Skin of body (tissue), 3 donors: ENCODE measurements at places on chromosomes 6 and 20. TPM values are rescaled to one million over a fixed set of nuclear protein-coding genes. Genes with fewer than 3 reads are reported as not detected.
A peak's percentile ranks its signal among the peaks of the same experiment; 100 is the strongest.

DNA sequence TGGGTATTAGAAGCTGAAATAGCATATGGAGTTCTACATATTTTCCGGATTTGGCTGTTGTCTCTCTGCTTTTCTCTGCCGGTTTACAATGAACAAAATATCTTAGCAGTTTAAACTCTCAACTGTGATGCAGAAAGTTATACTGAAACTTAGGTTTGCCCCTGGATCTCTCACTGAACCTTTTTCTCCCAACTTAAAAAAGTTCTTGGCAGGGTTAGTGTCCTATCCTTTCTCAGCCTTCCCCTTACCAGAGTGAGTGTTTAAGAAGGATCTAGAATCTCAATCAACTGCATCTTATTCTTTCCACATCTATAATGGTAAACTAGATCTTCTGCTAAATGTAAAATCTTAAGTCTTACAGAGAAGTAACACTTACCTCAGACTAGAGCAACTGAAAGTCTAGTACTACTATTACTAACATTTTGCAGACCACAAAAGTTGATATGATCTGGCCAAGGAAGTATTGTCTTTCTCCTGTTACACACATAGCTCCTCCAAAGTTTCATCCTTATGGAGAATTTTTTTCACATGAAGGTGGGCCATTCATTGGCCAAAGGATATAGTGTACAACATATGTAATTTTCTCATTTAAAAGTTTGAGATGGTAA is 392.3 kb upstream of the RUNX2 start:
- peak; percentile 22 for DNase-seq

Gene SLC22A3
- total RNA-seq: 21.4 TPM

DNA sequence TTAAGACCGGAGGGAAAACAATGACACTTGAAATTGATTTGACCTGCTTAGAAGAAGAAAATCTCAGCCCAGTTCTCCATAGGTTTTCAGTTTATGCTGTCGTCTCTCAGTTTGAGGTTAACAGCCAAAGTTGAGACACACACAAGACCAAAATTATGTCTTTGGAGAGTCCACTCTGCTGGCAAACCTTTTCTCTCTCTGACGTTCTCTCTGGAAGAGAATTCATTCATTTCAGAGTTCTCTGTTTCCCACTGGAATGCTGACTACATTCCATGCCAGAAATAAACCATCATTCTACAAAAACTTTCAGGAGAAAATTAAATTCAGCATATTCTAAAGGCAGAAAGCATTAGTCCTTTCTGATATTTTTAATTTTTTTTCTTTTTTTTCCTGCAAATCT is 155.2 kb downstream of the TFAP2A start:
- DNase-seq: no peak

Gene CLDN20
- total RNA-seq: 0.30 TPM

GRCh38 chr20:61805365-61805764 is 260.3 kb downstream of the TAF4 start:
- no peak for DNase-seq

Gene C20orf144
- not detected for total RNA-seq

DNA sequence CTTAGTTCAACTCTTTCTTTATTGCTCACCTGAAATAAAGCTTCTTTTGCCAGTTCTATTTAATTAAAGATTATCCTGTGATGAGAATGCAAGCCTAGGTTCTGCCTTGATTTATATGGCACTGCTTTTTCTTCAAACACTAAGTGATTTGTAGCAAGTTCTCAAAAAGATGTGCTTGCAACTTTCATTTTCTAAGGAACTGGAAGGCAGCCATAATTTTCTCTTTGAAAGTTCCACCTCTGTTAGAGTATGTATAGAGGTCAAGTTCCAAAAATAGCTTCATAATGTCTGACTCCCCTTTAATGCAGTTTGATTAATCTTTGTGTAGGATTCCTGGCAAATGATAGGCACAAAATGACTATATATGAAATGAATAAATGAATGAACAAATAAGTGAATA is 528.3 kb upstream of the FLRT3 start:
- DNase-seq: no peak

- DNase-seq: no peak
Observed at GRCh38 chr6:121491576-121491975, 56.1 kb downstream of the GJA1 start.
